ENCODE measurements at places on chromosomes 1 and 21.

DNA sequence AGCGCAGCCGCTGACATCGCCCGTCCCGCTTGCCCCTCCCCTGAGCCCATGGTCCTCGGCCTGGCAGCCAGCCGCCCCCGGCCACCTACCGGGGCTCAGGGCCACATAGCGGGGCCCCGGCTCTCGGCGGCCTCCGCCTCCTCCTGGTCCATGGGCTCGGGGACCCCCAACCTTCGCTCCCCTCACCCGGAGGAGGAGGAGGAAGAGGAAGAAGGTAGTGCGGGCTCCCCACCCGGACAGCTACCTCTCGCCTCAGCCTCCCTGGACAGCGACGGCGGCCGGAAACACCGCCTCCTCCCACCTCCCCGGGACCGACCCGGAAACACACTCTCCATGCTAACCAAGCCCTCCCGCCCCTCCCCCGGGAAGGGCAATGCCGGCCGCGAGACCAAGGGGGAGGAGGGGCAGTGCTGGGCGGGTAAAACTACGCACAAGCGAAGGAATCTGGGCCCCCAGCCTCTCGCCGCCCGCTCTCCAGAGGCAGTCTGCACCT, at the start of gene KIAA0319L:
KIAA0319L (minus strand) TSS at position 286 of the 493 bp plus-strand sequence. CDS start 2,912 bp downstream, outside the sequence.
- H3K4me3 ChIP-seq: peak within 1 kb of the TSS; percentile 96
- no peak for DNase-seq
- peaks cover 32% of the 10 kb centered on the region for H3K4me1 ChIP-seq
- no peaks in the 10 kb centered on the region for H3K27me3 ChIP-seq
- H3K27ac ChIP-seq: peak within 1 kb of the TSS; percentile 96

GRCh38 chr1:183711165-183711682, 58.1 kb upstream of the APOBEC4 start:
- H3K36me3 ChIP-seq: no peaks in the 10 kb centered on the region
- no peak for DNase-seq
- H3K27me3 ChIP-seq: no peaks in the 10 kb centered on the region
- no peaks in the 10 kb centered on the region for H3K4me1 ChIP-seq

DNA sequence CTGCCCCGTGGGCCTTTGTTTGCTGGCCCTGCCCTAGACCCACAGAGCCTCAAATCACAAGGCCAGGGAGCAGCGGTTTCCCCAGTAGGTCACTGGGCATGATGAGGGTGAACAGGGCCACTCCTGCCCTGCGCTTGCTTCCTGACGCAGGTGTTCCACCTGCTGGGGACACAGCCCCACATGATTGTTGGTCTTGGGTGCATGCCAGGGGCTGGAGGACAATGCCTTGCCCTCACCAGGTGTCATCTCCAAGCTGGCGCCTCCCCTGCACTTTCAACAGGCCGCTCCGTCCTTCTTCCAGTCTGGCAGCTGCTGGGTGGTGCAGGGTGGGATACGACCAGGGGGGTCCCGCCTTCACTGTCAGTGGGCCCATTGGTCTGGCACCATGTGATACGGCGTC, 24.3 kb downstream of the IL10RB start:
- H3K4me3 ChIP-seq: no peak overlapping the region
- H3K36me3 ChIP-seq: peaks cover 85% of the 10 kb centered on the region
- no peak overlapping the region for H3K27ac ChIP-seq
- peaks cover 12% of the 10 kb centered on the region for H3K4me1 ChIP-seq
- no peak for DNase-seq

DNA sequence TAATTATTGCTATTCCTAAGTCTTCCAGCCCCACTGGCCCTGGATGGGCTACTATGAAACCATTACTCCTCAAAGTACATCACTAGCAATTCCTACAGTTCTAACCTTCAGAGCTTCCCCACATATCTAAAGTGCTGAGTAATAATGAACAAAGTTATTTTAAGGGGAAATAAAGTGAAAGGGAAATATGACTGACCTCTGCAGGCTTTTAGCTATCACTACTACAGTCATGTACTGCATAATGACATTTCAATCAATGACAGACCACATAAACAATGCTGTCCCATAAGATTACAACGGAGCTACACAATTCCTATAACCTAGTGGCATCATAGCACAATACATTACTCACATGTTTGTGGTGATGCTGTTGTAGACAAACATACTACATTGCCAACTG, 32.5 kb upstream of the ASPM start:
- no peaks in the 10 kb centered on the region for H3K27me3 ChIP-seq
- DNase-seq: no peak
- peaks cover 65% of the 10 kb centered on the region for H3K36me3 ChIP-seq
- peaks cover 21% of the 10 kb centered on the region for H3K4me1 ChIP-seq

- no peak overlapping the region for H3K4me3 ChIP-seq
- no peaks in the 10 kb centered on the region for H3K36me3 ChIP-seq
- DNase-seq: no peak
- no peak overlapping the region for H3K27ac ChIP-seq
- no peaks in the 10 kb centered on the region for H3K4me1 ChIP-seq
Observed at GRCh38 chr1:65344171-65344814, 35.0 kb downstream of the DNAJC6 start.

DNA sequence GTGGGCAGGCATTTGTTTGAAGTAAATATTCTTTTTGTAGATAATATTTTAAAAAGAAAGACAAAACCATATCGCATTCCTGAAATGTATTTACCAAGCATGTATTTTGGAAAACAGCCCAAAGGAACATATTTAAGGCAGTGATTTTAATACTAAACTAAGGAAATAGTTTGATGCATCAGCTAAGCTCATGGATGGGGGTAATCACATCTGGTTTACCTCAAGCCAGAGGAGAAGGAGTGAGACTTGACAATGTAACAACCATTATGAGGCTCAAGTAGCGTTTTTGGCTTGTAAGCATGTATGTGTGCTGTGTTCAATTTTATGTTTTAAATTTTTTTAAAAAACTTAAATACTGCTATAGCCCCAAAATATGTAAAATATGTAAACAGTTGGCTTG, 390.5 kb downstream of the DISC1 start:
- H3K27me3 ChIP-seq: no peaks in the 10 kb centered on the region
- DNase-seq: no peak
- no peak overlapping the region for H3K27ac ChIP-seq
- no peaks in the 10 kb centered on the region for H3K36me3 ChIP-seq
- no peaks in the 10 kb centered on the region for H3K4me1 ChIP-seq

DNA sequence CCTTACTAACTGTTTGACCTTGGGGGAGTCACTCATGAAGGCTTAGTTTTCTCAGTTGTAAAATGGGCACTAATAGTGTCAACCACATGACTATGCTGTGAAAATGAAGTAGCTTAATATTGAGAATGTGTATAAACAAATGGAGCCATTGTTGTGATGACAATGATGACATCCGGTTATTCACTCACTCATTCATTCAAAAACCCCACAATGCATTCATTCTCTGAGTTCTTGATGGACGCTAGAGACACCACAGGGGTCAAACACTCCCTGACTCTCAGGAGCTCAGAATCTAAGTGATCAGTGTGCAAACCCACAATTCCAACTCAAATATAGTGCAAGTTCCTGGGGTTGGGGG, 138.9 kb downstream of the FOXD2 start:
- no peaks in the 10 kb centered on the region for H3K4me1 ChIP-seq
- peaks cover 25% of the 10 kb centered on the region for H3K27me3 ChIP-seq
- H3K36me3 ChIP-seq: no peaks in the 10 kb centered on the region
- no peak overlapping the region for H3K27ac ChIP-seq

- H3K4me1 ChIP-seq: no peaks in the 10 kb centered on the region
- H3K36me3 ChIP-seq: no peaks in the 10 kb centered on the region
- DNase-seq: no peak
- peaks cover 1% of the 10 kb centered on the region for H3K27me3 ChIP-seq
- H3K27ac ChIP-seq: no peak overlapping the region
Observed at GRCh38 chr1:245501633-245502032, 346.8 kb downstream of the KIF26B start.

GRCh38 chr1:117610036-117610435, 4.2 kb downstream of the TENT5C start:
- peak overlapping the region; percentile 59 for H3K27ac ChIP-seq
- H3K27me3 ChIP-seq: no peaks in the 10 kb centered on the region
- H3K4me1 ChIP-seq: peaks cover 80% of the 10 kb centered on the region
- DNase-seq: peak; percentile 8
- H3K36me3 ChIP-seq: peaks cover 77% of the 10 kb centered on the region
- H3K4me3 ChIP-seq: peak overlapping the region; percentile 25

DNA sequence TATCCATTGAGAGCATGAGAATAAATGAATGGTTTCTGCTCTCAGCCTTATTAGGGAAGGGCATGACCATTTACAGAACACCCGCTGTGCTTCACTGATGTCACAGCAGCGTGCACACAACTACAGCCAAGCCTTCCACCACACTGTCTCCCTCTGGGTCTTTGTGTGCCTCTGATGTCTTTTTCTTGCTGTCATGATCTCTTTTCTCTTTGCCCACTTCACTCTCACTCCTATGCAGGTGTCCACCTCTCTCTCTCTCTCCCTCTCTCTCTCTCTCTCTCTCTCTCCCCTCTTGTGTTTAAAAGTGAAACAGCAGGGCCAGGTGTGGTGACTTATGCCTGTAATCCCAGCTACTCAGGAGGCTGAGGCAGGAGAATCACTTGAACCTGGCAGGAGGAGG, 232.5 kb upstream of the JUN start:
- no peaks in the 10 kb centered on the region for H3K36me3 ChIP-seq
- H3K4me1 ChIP-seq: peaks cover 74% of the 10 kb centered on the region
- H3K4me3 ChIP-seq: no peak overlapping the region

- no peaks in the 10 kb centered on the region for H3K27me3 ChIP-seq
- no peak overlapping the region for H3K27ac ChIP-seq
- H3K4me1 ChIP-seq: no peaks in the 10 kb centered on the region
Observed at GRCh38 chr1:86448670-86449069, 20.1 kb upstream of the CLCA1 start.

DNA sequence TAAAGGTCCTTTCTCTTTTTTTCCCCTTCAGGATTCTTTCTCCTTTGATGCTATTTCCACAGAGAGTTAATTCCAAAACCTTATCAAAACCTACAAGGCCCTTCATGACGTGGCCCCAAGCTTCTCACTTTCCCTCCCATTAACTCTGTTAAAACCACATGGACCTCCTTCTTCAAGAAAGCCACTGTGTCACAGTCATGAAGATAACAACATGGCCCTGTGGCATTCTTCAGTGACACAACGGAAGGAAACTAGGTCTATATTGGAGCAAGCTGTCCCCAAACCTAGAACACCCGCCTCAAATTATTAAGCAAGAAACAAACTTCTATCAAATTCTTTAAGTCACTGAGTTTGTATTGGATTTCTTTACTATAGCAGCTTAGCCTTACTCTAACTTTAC, 611.1 kb downstream of the NUF2 start:
- no peak overlapping the region for H3K27ac ChIP-seq
- H3K27me3 ChIP-seq: no peaks in the 10 kb centered on the region
- no peak overlapping the region for H3K4me3 ChIP-seq
- H3K36me3 ChIP-seq: no peaks in the 10 kb centered on the region
- H3K4me1 ChIP-seq: no peaks in the 10 kb centered on the region

- no peak overlapping the region for H3K4me3 ChIP-seq
- no peak overlapping the region for H3K27ac ChIP-seq
- DNase-seq: no peak
Observed at GRCh38 chr21:38852278-38852677, 46.5 kb downstream of the ETS2 start.

DNA sequence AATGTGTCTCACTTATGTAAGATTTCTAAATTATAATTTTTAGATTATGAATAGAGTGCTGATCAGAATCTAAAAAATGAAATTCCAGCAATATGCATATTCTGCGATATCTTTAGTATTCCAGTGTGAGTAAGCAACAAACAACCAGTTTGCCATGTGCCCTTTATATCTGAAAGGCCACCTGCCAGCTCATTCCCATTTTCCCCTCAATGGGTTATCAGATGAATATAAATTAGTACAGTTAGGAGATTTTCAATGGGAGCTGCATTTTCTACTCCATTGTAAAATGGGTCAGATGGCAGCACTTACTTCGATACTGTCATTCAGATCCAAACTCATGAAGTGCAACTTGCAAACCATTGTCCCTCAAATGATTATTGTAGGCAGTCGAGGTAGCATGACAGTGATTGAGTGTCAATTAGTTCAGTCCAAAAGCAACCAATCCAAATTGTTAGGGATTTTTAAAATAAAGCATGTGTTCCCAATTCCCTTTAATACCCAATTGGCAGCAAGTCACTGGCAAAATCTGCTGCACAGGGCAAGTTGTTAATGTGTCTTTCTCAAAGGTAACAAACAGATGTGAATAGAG, 680.3 kb downstream of the LRRIQ3 start:
- no peak overlapping the region for H3K27ac ChIP-seq
- no peak overlapping the region for H3K4me3 ChIP-seq
- no peaks in the 10 kb centered on the region for H3K36me3 ChIP-seq
- H3K4me1 ChIP-seq: no peaks in the 10 kb centered on the region
- DNase-seq: no peak

- peaks cover 15% of the 10 kb centered on the region for H3K27me3 ChIP-seq
- H3K36me3 ChIP-seq: no peaks in the 10 kb centered on the region
- no peak overlapping the region for H3K4me3 ChIP-seq
- H3K4me1 ChIP-seq: no peaks in the 10 kb centered on the region
- H3K27ac ChIP-seq: no peak overlapping the region
Observed at GRCh38 chr1:230495891-230496385, 69.8 kb upstream of the PGBD5 start.
